ENCODE measurements at places on chromosomes 11 and 22.

GRCh38 chr22:48493733-48494132 lies 1333.9 kb downstream of the BRD1 start:
- DNase-seq: no peak

GRCh38 chr22:19212302-19212870 lies 33.9 kb upstream of the SLC25A1 start:
- DNase-seq: no peak

DNA sequence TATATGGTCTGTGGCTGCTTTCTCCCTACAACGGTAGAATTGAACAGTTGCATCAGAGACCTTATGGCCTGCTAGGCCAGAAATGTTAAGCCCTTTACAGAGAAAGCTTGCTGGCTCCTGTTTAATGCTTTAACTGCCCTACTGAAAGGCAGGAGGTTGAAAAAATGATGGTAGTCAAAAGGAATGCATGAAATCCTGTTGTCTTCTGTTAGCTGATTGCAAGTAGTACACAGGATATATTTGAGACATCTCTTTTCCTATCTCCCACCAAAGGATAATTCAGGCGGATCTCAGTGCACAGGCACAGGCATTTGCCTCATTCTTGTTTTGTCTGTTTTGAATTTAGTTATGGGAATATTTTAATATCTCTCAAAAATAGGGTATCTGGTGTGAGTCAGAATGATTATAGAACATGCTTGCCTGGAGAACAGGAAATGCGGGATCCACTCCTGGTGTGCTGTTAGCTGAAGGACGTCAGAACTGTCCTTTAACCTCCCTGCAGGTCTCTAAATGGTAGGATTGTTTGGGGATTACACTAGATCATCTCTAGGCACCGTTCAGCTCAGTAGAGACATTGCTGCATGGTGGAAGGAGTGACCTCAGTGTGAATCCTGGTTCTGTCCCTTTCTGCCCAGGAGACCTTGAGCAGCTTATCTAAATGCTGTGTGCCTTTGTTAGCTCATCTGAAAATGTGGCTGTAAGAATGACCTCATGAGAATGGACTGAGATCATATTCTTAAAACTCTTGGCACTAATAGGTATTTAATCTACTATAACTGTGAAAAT lies 49.5 kb downstream of the PACS1 start:
- DNase-seq: no peak

- DNase-seq: no peak
Observed at GRCh38 chr11:102685754-102686153, 19.8 kb downstream of the MMP27 start.

DNA sequence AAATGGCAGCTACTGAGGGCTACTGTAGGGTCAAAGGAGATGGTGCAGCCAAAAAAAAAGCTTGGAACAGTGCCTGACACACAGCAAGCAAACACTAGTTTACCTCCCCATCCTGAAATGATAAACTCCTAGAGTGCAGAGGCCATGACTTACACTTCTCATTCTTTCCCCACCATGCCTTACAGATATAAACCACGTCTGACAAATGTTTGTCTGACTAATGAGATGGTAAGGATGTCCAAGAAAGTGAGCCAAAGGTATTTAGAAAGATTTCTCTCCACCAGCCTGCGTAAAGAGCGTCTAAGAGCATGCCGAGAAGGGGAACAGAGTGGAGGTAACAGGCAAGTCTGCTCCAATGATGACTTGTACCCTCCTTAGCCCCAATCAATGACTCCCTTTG lies 99.0 kb downstream of the LARGE1 start:
- no peak for DNase-seq

- DNase-seq: no peak
Observed at GRCh38 chr11:120027546-120028180, 110.2 kb downstream of the TRIM29 start.

GRCh38 chr22:24337894-24338645 lies 67.4 kb downstream of the SPECC1L start:
- DNase-seq: no peak

GRCh38 chr22:44711690-44712555 lies 9.9 kb downstream of the PRR5 start:
- DNase-seq: no peak

DNA sequence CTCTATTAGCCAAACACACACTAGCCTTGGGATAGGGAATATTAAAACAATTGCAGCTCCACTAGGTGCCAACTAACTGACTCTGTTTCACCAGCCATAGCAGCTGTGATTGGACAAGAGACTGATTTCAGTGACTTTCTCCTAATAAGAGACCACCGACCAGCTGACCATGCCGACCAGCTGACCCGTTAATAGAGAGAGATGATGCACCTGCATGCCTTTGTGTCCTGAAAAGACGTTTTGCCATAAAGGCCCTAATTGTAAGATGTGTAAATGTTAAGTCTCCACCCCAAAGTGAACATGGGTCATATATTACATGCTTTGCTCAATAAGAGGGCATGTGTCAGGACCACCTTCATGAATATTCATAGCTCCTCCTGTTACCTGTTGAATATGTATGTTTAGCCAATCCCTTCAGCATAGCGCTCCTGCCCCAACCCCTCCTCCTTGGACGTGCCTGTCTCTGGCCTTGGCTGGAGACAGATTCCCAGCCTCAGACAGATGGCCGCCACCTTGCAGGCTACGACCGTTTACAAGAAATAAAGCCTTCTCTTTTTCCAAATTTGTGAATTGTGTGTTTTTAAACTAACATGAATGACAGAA lies 1.3 kb upstream of the NADSYN1 start:
- peak; percentile 13 for DNase-seq

DNA sequence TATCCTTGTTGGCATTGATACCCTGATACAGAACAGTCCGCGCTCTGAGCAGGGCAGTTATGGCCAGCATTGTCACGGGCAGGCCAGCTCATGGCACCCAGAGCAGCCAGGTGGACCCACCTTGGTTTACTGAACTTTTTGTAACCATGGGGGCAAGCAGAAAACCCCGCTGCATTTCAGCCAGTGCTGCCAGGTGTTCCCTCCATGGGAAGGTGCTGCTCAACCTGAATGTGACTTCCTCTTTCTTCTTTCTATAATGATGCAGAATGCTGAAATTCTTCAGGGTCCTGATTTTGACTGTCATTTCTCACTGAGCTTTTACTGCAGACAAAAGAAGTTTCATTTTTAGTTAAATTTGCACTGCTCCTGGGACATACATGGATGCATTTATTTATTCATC lies 35.6 kb upstream of the CABP7 start:
- DNase-seq: no peak

- DNase-seq: no peak
Observed at GRCh38 chr22:27723158-27723557, 78.4 kb downstream of the MN1 start.

GRCh38 chr11:31030138-31030792 lies 339.3 kb downstream of the DCDC1 start:
- no peak for DNase-seq

DNA sequence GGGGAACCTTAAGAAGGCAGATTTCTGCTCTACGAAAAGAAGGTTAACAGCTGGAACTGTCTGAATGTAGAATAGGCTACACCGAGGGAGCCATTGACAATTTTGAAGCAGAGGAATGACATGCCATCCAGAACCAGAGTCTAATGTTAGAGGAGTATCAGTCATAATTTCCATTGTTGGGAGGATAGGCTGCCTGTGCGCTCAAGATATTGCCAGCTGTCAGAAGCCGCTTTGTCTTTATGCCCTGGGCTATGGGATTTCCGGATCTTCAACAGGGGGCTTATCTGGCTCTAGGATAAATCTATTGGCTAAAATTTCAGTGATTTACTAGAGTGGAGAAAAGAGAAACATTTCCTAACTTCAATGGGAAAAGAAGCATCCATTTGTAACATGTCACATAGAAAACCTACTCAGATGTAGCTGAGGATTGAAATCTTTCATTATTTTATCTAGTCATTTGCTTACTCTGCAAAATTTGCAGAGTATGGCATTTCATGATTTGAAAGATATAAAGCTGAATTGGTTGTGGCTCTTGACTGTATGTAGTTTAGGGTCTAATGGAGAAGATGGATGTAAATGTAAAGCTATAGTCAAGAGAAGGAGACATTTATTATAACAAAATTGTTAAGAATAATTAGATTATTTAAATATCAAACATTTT lies 78.9 kb downstream of the ANO3 start:
- DNase-seq: no peak

DNA sequence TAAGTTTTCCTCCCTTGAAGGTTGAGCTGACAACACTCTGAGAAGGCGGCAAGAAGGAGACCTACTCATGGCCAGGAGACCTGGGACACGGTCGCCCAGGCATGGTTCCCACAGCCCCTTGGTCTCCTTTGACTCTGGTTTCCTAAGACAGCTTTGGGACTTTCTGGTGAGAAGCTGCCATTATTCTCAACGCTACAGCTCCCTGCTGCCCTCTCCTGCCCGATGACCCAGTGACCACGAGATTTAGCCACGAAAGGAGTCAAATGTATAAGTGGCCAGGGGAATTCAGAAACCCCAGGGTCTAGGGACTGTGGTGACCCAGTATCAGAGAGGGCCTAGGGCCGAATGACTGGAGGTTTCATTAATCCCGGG lies 699 bp upstream of the SDF2L1 start:
- DNase-seq: no peak

DNA sequence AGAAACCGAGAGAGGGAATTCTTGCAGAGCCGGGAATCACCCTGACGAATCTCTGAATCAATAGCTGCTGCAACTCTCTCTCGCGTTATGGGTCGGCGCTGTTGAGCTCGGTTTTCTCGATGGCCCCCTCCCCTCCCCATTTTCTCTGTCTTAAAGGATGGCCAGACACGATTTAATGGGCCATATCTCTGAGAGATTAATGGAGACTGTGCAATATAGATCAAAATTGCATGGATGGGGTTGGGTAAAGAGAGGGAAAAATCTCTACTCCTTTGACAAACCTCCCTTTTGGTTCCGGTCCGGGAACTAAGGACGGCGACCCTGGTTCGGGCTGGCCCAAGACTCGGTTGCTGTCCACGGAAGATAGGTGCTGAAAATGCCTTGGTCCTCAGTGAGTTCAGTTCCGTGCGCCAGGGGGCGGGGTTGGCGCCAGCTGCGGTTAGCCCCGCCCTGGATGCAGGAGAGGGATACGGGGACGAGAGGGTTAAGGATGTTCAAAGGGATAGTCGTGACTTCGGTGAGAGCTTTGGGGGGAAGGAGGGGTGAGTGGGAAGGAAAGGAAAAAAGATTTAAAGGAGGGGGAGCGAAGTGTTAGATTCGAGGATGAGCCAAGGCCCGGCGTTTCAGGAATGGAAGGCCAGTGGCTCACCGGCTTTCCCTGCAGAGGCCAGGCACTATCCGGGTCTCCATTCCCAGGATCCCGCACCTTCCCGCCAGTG lies 103.6 kb upstream of the HSD17B12 start:
- no peak for DNase-seq

- no peak for DNase-seq
Observed at GRCh38 chr11:2444821-2445745, at the start of gene KCNQ1. Gene KCNQ1, plus strand, starts transcription at chr11:2445008. Its CDS starts 91 bp downstream, at chr11:2445099.

- no peak for DNase-seq
Observed at GRCh38 chr22:39985383-39986035, 9.2 kb upstream of the FAM83F start.

GRCh38 chr22:38009000-38009806 lies 24.8 kb upstream of the SOX10 start:
- DNase-seq: no peak
